HL-60 (cell line): ENCODE measurements at places on chromosomes 7 and 10.

- no peak for DNase-seq
These were observed 39.2 kb upstream of the ENO4 start for GRCh38 chr10:116810120-116810500.

DNA sequence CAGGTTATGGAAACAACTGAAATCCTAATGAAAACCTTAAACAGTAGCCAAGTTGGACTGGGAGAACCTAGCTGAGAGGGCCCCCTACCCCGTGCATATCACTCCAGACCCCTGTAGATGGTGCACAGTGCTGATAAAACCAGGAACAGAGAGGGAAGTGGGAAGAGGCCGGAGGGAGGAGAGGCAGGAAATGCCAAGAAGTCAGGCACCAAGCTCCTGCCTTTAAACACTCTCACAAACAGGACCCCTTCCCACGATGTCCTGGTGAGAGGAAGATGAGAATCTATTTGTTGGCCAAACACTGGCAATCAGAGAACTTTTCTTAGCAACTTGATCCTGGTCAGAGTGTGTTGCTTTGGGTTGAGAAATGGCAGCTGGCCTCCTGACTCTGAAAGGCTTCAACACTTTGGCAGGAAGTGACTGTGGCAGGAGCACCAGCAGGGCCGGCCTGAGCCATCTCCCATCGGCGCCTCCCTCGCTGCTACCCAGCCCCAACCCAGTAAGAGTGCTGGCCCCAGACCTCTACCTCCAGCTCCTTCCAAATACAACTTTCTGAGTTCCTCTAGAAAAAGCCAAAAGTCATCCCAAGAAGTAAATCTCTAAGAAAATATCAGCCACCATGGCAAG, 39.5 kb downstream of the GSDME start:
- no peak for DNase-seq

DNA sequence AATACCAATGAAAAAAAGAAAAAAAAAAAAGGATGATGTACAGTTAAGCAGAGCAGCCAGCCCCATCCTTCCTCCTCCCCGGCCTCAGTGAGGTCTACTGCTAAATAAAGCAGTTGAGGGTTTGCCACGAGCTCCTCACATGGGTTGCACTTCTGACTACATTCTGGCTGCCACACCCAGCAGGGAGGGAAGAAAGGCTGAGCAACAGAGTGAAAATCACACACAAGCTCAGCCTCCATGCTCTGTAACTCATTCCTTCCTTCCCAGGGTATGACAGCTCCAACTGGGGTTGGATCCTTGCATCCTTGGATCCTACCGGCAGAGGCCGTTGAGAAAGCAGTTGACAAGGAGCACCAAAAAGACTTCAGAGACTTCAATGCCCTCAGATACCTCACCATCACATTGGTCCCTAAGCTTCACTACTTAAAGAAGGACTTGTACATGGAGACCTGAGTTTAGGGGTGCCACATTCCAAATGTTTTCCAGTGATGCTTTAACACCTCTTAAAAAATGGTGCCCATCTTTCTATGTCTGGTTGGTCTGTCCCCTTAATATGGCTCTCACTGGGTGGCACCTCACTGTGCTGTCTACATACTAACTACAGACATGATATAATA, 52.9 kb upstream of the PIK3CG start:
- no peak for DNase-seq

- DNase-seq: no peak
These were observed 5.9 kb upstream of the LFNG start for GRCh38 chr7:2513702-2514101.

DNA sequence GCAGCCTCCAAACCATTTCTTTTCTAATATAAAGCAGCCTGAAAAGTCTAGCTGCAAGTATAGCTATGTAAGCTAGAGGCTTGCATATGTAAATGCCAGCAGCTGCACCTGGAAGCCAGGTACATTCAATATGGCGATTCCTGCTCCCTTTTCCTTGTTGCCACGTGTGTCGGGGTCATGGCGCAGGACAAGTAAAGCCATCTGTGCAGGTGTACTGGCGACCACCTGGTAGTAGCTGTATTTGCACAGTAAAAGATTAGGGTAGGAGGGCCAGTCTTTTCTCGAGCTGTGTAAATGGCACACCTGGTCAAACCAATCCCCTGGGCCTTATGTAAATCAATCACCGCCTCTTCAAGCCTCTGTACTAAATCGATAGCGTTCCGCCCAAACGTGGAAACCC, 484.5 kb downstream of the MAGI2 start:
- no peak for DNase-seq

DNA sequence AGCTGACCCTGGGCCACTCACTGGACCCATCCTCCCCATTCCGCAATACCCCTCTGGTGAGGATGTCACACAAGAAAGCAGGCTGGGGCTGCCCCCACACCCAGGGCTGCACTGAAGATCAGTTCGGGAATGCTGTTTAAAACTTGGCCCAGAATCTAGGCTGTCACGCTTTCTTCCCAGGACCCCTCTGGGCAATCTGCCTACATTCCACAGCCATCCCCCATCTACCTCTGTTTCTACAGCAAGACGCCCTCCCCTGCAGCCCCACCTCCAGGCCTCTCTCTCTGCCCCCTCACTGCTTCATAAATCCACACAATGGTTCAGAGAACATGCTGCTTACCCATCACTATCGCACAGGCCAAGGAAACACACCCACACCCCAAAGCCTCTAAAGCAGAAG, 36.1 kb downstream of the XPNPEP1 start:
- DNase-seq: no peak

GRCh38 chr7:126657137-126657536, 595.6 kb downstream of the GRM8 start:
- DNase-seq: no peak

- no peak for DNase-seq
These were observed 45.4 kb downstream of the FAM53B start for GRCh38 chr10:124698545-124699469.

- no peak for DNase-seq
These were observed 170.8 kb downstream of the DNAJC1 start for GRCh38 chr10:21832821-21833130.

- DNase-seq: no peak
These were observed 9.0 kb downstream of the ADGRA1 start for GRCh38 chr10:133096616-133097269.

DNA sequence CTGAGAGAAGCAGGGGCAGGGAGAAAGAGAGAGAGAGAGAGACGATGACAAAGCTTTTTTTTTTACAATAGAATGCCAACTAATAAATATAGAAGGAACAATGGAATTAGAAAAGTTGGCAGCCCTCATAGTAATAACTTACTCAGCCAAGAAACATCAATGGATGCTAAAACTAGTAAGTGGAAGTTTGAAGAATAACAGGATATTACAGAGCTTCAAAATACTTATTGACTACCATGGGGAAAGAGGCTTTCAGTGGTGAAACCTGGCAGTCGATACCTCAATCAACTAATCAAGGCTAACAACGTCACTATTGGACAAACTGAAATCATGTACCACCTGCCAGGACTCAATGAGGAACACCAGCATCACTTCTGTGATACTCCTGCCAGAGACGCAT, 100.5 kb upstream of the LRRC4 start:
- no peak for DNase-seq

DNA sequence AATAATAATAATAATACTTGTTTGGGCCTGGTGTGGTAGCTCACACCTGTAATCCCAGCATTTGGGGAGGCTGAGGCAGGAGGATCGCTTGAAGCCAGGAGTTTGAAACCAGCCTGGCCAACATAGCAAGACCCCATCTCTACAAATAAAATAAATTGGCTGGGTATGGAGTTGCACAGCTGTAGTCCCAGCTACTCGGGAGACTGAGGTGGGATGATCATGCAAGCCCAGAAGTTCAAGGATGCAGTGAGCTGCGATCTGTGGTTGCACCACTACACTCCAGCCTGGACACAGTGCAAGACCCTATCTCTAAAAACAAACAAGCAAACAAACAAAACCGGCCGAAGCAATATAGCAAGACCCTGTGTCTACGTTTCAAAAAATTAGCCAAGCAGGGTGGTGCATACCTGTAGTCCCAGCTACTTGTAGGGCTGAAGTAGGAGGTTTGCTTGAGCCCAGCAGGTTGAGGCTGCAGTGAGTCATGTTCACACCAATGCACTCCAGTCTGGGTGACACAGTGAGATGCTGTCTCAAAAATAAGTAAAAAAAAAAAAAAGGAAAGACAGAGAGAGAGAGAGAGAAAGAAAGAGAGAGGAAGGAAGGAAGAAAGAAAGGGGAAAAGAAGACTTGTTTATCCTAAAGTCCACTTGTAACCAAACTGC, 85.6 kb upstream of the KDM7A start:
- no peak for DNase-seq
